ENCODE measurements at places on chromosomes 4 and X.

DNA sequence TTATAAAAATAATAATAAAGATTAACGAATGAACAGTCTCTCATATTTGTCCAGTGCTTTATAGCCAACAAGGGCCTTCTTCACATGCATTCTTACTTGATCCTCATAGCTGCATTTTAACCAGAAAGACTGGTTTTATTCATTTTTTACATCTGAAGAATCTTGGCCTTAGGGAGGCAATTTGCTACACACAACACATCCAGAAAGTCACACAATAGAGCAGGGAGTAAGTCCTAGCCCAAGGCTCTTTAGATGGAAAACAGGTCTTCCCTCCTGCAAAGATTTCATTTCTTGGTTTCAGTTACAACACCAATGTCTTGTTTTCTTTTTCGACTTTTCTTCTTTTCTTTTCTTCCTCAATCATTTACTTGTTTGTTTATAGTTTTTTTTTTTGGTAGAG is 13.0 kb upstream of the C1GALT1C1 start:
- no peak for DNase-seq

DNA sequence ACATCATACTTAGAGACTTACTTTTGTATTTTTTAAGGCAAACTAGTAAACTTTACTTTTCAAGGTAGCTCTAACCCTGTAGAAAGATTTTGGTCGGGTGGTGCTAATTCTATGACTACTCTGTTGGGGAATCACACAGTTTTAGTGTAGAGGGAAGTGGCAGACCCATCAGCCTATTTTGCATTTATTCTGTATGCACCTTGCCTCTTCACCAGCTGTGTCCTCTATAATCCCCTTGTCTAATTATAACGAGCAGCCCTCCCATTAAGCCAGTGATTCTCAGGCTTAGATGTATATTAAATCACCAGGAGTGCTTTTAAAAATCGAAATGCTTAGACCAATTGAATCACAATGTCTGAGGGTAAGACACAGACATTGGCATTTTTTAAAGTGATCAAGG is 78.1 kb downstream of the GALNT7 start:
- DNase-seq, result no peak

- no peak for DNase-seq
Observed at GRCh38 chr4:62028745-62029144, 828.6 kb downstream of the ADGRL3 start.

GRCh38 chr4:15649914-15650545 is 5.1 kb downstream of the FBXL5 start:
- DNase-seq, result no peak

- DNase-seq, result no peak
Observed at GRCh38 chrX:71867680-71868079, 43.0 kb upstream of the NHSL2 start.

- DNase-seq, result no peak
Observed at GRCh38 chrX:119292445-119292844, 56.4 kb downstream of the PGRMC1 start.

DNA sequence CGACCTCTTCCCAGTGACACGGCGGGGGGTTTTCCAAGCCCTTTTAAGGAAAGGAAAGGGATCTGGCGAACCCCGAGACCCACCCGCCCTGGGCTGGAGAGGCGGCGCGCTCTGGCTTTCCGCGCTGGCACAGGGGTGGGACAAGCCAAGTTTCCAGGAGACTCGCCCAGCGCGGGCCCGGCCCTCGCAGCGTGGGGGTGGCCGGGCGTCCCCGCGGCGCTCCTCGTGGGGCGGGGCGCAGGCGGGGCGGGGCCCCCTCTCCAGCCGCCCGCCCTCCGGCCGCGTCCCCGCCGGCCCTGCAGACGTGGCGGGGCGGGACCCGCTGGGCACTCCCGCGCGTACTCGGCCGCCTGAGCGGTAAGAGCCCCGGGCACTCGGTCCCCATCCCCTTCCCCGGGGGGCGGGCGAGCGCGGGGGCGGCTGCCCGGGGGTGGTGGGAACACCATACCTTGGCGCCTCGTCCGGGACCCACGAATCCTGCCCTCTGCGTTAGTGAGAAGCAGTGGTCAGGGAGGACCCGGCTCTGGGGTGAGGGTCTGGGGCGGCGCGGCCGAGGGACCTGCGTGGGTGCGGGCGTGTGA is at the start of gene FAM114A1:
Gene FAM114A1, plus strand, starts transcription at position 329 of the 581 bp plus-strand sequence. CDS start 10,273 bp downstream, outside the sequence.
- peak; percentile 79 for DNase-seq

DNA sequence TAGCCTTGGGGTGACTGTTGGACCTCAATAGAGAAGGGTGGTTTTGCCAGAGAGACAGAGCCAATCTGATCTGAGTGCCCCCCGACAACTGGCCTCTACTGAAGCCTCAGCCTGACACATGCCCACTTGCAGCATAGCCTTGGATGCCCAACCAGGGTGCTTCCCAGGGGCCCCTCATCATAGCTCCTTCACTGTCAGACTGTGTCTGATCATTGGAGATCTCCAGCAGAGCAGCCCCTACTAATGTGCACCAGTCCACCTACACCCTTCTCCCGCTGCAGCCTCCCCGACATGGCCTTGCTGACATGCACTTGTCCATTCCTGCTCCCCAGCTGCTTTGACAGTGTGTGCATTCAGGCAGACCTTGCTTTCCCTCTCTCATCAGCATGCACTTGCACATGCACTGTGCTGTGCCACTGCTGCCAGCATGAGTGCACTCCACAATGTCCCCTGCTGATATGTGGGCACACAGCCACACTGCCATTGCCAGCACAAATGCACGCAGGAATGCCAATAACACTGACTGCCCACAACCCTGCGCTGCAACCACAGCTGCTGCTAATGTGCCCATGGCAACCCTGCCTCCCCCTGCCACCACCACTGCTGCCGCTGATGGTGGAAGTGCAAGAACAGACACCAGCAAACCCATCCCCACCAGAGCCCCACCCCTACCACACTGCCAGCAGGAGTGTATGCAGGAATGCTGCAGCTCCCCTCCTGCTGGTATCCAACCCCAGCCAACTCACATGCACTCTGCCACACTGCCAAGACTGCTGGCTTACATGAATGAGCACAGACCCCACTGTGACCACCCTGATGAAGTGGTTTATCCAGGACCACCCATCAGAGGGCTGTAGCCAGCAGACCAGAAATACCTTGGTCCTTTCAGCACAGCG is 68.1 kb upstream of the ZMAT1 start:
- DNase-seq, result no peak

- no peak for DNase-seq
Observed at GRCh38 chr4:41725254-41725653, 23.3 kb downstream of the PHOX2B start.
